Pancreas (tissue), 10 donors: ENCODE measurements at places on chromosomes 16 and 17.

DNA sequence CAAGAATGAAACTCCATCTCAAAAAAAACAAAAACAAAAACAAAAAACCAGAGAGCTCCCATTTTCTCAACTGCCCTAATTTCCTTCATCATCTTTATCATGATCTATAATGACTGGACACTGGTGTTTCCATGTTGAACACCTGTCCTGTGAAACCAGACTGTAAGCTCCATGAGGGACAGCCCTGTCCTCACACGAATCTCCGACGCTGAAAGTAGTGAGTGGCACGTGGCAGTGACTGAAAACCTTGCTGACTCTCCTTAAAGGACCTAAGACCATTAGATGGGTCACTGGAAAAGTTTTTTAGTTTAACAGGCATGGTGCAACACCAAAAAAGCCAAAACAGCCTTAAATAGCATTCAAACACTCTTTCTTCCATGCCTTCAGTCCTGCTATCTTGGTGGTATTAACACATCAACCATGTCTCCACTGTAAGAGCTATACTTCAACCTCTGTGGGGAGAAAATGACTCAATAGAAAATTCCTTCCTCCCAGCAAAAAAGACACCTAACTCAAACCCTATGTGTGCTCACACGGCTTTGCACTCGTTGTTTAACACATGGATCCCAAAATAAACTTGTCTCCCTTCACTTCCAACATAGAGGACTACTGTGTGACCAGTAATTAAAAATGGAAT, 8.3 kb downstream of the AXIN2 start:
- DNase-seq = no peak

DNA sequence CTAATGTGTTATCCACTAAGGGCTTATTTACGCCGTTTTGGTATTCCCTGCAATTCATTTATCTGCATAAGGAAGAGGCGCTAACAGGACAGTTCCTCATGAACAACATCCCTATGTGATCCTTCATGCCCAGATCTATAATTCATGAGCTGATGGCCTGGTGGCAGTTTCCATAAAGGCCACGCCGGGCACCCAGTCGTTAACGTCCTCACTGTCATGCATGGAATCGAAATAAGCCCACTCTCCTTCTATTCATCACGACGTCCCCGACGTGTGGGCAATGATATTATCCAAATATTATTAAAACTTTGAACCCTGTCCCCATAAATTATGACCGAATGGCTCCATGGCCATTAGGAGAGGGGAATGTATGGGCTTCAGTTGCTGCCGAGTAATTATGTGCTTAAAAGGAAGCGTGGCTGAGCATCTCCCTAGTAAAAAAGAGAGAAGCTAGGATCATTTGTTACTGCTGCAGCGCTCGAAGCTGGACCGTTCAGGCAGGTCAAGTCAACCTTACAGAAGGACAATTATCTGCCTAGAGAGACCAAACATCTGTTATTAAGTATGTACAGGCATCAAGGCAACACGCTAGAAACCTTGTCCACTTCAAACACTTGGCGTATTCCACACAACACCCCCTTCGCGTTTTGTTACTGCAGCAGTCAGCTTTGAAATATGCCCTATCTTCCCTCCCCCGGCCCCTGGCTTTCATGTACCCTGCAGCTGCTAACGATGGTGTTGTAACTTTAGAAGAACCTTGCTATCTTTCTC, 94.0 kb upstream of the SALL1 start:
- no peak for DNase-seq

- DNase-seq = no peak
Measured at GRCh38 chr16:17348042-17348783, 122.5 kb downstream of the XYLT1 start.

- DNase-seq = no peak
Measured at GRCh38 chr17:78555746-78556401, 21.3 kb downstream of the DNAH17 start.

DNA sequence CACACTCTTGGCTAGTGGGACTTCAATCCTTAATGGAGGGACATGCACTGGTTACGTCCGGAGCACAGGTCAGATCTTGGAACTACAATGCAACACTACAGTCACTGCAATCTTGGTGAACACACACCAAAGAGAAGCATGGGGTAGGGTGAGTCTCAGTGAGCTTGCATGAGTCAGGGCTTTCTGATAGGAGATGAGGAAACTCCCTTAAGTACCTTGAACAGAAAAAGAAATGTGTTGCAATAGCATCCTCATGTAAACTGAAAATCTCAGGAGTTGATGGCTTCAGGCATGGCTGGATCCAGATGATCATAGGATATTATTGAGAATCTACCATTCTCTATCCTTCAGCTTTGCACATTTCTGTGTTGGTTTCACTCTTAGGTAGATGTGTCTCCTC, 54.1 kb downstream of the CES1 start:
- DNase-seq = no peak
